ENCODE measurements at places on chromosomes 13 and 19.

GRCh38 chr13:47215736-47216135, 318.9 kb upstream of the HTR2A start:
- no peak for DNase-seq

DNA sequence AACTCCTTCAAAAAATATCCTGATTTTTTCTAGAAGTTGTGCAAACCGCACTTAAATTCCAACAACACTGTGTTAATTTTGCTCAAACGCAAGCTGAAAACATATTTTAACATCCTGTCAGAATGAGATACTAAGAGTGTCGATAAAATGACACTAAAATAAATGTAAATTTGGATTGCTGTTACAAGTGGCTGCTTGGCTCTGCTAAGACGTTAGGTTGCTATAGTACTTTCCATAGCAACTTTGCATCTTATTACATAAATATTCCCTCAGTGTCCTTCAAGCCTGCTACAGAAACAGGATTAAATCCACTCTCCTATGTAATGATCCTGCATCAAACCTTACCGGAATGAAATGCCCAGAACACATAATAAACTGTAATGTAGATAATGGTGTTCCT, 292.1 kb downstream of the DNAJC15 start:
- DNase-seq, result no peak

GRCh38 chr19:32173836-32174235, 171.6 kb upstream of the ZNF507 start:
- DNase-seq, result no peak

DNA sequence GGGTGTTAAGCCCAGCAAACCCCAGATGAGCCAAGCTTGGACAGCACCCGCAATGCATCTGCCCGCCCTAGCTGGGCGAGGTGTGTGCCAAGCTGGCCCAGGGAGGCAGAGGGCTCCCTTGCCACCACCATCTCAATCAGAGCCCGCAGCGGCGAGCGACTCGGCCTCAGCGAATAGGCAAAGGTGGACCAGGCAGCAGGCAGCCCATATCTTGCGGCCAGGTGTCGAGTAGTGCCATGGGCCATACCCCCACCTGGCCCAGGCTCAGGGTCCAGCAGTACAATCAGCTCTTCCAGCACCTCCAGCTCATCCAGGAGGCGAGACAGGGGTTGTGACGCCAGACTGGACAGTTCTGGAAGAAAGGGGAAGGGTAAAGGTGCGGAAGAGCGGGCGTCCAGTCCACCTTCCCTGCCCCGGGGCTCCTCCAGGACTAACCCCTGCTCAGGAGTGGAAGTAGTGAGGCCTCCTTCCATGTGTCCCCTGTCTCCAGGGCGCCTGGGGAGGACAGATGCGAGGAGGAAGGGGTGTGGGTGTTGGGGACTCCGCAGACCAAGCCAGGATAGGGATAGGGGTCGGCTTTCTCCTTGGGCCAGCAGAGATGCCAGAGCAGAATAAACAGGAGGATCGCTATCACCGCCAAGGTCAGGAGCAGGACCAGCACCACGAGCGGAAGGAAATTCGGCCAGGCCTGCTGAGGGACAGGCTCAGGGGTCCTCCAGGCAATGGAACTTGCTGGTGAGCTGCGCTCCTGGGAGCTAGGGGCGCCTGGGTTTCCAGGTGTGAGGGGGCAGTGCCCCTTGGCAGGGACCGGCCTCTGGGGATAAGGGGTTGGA, 2.8 kb downstream of the IGFLR1 start:
- DNase-seq, result no peak

All from CD4-positive, alpha-beta T cell treated with Interleukin-1 beta for 1 hour (primary cell).